Posterior vena cava (tissue), 2 donors: ENCODE measurements at places on chromosomes 5 and 9.

GRCh38 chr5:7894439-7894838 is 25.5 kb downstream of the MTRR start:
- no peak for DNase-seq

- DNase-seq, result no peak
These were observed 1.8 kb upstream of the FAT2 start for GRCh38 chr5:151592855-151593408.

DNA sequence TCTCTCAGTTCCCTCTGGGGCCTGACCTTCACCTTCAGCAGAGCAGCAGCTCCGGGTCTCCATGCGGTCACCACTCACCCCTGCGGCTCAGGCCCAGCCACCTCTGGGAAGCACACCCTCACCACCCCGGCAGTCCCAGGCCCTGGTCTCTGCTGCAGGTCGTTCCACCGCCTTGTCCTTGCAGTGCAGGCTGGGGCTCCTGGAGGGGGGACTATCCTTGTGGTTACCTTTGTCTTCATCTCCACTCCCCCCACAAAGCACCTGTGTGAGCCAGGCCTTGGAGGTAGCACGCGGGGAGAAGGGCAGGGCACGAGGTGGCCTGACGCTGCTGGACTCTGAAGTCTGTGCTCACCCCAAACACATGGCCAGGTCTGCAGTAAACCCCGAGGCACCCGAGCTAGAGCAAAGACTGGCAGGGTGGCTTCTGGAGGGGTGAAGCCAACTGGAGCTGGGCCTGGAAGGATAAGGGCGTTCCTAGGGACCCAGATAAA is 33.2 kb upstream of the RXRA start:
- no peak for DNase-seq

DNA sequence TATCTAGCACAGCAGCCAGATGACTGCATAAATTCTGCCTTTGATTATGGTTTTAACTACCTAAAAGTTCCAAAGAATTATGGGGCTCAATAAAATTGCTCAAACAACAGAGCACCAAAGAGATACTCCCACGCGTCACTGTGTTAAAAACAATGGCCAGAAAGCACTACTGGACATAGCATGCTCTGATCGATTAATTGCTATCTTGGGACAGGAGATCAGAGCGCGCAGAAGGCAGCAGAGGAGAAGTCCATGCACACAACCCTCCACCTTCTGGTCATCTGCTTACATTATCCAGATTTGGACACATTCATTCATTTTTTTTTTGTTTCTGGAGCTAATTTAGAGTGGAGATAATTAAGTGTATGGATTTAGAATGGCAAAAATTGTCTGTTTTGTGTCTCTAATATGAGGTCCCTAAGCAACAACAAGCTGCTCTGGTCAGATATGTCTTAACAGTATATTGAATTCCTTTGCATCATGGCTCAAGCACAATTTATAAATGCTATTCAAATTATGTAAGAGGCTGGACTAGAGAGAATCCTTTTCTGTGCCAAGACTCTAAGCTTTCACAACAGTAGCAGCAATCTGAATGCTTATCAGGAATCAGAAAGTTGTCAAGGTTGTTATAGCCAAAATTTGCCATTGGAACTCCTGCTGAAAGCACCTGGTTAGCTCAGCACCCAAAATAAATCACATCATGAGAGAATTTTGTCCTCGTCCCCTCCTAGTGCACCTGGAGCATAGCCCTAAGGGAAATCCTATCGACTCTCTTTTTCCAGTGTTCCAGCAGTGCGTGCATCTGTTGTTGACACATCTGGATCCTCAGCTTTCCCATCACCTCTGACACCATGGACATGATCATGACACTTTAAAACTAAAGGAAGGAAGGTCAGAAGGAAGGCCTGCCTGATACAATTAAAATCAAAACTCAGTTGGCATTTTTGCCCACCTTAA is 98.6 kb upstream of the HMHB1 start:
- DNase-seq, result no peak

- no peak for DNase-seq
These were observed 219.4 kb downstream of the SPOCK1 start for GRCh38 chr5:137279521-137280231.

GRCh38 chr5:119177226-119177625 is 106.3 kb downstream of the DMXL1 start:
- DNase-seq, result no peak

DNA sequence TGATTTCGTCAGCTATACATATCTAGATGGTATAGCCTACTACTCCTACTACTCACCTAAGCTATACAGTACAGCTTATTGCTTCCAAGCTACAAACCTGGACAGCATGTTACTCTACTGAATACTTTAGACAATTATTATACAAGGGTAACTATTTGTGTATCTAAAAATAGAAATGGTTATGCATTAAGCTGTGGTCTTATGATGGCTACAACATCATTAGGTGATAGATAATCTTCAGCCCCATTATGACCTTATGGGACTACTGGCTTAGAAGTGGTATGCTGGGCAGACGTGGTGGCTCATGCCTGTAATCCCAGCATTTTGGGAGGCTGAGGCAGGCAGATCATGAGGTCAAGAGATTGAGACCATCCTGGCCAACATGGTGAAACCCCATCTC is 40.2 kb downstream of the CERT1 start:
- no peak for DNase-seq

- no peak for DNase-seq
These were observed 17.8 kb downstream of the TICAM2 start for GRCh38 chr5:115584501-115584900.

- DNase-seq, result peak; percentile 91
These were observed 596 bp downstream of the IRF1 start for GRCh38 chr5:132489871-132490483.

GRCh38 chr9:95757439-95757838 is 118.1 kb upstream of the ERCC6L2 start:
- DNase-seq, result no peak

DNA sequence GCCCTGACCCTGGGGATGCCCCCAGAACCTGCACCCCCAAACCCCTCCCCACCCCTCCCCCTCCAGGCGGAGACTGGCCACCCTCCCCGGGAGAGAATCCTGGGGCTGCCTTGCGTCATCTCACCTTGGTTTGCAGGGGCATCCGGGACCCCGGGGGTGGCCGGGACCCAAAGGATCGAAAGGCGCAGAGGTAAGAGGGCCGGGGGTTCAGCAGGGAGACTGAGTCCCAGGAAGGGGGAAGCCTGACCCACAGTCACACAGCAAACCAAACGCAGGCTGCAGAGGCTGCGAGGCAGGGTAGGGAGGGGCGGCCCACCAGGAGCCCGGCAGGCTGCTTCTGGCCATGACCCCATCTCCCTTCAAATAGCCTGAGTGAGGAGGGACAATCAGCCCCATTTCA is 33.8 kb upstream of the ORM1 start:
- DNase-seq, result peak; percentile 66

DNA sequence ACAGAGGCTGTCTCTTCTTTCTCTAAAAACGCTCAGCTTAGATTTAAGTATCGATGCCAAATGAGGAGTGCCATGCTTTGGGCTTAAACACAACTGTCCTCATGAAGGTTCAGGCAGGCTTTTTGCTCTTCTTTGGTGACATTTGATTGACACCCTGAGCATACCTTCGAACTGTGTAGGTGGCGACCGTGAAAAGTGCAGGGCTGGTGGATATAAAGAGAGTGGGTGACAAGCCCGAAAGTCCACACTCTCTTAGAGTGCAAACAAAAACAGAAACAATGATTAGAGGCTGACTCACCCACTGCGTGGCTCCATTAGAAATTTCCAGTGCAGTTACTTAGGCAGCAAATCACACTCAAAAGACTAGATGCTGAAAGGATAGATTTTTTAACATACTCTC is 141.7 kb downstream of the SYK start:
- DNase-seq, result no peak

DNA sequence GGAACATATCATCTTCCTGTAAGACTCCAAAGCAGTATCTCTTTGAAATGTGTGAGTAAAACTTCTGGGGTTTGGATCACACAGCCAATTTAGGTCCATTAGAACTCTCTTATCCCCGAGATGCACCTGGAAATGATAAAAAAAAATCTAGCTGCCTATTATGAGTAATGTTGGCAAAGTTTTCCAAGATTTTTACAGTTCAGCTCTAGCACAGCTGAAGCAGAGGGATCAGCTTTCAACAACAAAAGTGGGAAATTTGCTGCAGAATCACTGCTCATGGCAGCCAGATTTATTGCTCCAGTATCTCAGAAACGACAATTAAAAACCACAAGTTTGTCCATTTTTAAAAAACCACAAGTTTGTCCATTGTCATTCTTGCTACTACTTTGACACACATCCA is 292.2 kb downstream of the IRX2 start:
- DNase-seq, result no peak

GRCh38 chr5:178998441-178998840 is 3.3 kb upstream of the GRM6 start:
- no peak for DNase-seq

- no peak for DNase-seq
These were observed 42.6 kb upstream of the SAP30L start for GRCh38 chr5:154403234-154403633.

- no peak for DNase-seq
These were observed 244.4 kb downstream of the COX7C start for GRCh38 chr5:86862093-86862492.

DNA sequence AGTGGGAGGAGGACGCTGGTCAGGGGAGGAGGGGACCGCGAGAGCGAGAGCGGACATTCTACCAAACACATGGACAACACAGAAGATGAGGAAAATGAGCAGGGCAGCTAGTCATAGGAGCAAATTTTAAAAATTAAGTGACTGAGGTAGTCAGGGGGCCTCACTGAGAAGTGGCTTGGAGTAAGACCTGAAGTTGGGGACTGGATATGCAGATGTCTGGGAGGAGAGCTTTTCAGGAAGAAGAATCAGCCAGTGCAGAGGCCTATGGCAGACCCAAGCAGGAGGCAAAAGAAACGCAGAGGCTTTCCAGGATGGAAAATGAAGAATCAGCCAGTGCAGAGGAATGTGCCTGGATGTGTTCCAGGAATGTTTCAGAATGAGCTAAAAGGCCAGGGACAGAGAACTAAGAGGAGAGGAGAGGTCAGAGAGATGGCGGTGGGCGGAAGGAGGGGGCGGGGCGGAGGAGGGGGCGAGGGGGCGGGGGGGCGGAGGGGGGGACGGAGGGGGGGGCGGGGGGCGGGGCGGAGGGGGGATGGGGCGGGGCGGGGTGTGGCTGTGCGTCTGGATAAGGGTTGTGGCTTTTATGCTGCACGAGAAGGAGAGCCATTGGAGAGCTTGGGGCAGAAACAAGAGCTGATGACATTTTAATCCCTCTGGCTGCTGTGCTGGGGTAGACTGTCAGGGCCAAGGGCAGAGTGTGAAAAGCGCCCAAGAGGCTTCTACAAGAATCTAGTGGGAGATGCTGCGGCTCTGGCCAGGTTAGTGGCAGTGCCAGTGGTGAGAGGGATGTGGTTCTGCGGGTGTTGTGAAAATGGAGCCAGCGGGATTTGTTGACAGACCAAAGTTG is 129.6 kb downstream of the KCNIP1 start:
- DNase-seq, result no peak

DNA sequence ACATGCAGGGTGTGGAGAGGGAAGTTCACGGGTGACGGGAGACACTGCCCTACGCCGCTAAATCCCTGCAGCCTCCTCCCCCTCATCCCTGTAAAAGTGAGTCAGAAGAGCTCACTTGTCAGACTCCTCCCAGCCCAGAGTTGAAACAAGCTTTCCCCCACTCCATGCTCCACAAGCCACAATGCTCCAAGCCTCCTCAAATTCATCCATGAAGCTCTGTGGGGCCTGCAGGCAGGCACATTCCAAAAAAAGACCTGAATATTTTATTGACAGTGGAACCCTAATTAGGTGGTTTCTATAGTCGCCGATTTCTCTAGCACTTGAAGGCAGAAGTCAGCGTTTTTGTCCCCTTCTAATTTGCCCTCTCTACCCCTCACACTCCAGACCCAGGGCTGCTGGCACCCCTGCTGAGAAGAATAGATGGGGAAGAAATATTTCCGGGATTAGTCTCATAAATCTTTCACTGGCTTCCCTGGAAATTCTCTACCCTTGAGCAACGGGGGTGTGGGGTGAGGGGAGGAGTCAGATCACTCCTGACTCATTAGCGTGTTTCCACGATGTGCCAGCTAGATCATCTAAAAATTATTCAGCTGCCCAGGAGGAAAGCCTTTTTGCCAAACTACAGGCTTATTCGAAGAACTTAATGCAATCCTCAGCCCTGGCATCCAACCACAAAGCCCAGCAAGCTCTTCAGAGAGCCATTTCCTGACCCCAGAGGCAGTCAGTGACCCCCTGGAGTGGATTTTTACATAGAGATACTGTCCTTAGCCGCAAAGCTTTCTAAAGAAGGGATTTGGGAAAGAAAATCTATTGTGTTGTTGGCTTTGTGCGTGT is 97.1 kb downstream of the ENC1 start:
- DNase-seq, result no peak

- no peak for DNase-seq
These were observed 157.2 kb upstream of the PANK3 start for GRCh38 chr5:168736281-168736831.

DNA sequence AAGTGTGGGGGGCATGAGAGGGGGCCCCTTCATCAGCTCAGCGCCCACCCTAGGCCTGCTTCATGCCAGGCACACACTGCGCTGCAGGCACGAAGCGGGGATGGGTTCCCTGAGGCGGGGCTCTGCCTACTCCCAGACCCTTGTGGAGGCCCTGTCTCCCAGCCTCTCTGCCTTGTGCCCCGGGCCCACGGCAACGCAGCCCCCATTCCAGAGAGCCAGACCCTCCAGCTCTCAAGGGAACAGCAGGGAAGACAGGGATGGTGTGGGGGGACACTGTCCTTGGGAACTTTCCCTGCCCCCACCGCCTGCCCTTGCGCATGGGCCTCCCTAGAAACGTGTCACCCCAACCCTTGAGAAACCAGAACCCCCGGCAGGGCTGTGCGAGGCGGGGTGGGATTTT is 10.0 kb upstream of the SLC12A7 start:
- no peak for DNase-seq

DNA sequence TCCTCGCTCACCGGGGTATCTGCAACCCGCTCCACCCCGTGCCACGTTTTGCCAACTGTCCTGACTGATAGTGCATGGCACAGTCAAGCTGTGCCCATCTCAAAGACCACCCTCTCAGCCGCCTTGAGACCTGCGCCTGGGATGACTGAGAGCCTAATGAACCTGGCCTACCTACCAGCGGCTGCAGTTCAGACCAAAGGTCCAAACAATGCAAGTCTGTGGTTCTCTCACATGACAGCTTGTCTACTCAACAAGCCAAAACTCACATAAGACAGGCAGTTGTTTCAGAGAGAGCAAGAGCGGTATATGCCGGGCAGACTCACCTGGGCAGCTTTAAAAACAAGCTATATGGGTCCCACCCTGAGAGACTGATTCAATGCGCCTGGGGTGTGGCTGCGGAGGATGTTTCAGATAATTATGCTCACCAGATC is 70.5 kb downstream of the EPB41L4B start:
- no peak for DNase-seq

- no peak for DNase-seq
These were observed 58.7 kb upstream of the EPB41L4B start for GRCh38 chr9:109379513-109379912.

- DNase-seq, result peak; percentile 78
These were observed 869 bp upstream of the ESM1 start for GRCh38 chr5:54986269-54986654.
